ENCODE measurements at places on chromosomes 4 and X.
A peak's percentile ranks its signal among the peaks of the same experiment; 100 is the strongest.

DNA sequence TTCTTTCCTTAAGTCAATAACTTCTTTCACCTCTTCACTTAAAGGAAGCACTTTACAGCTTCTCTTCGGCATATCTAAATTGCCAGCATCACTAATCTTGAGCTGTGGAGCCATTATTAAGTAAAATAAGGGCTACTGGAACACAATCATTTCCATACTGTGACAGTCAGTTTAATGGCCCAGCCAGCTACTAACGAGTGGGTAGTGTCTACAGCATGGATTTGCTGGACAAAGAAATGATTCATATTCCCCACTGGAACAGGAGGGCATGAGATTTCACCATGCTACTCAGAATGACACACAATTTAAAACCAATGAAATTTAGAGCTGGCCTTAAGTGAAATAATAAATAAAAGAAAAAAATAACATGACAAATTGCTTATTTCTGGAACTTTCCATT is 72.1 kb downstream of the DDIT4L start:
- no peak for DNase-seq

- no peak for DNase-seq
These were observed 155.6 kb downstream of the LRBA start for GRCh38 chr4:150859453-150859852.

- no peak for DNase-seq
These were observed 5.8 kb upstream of the USP38 start for GRCh38 chr4:143178923-143179322.

DNA sequence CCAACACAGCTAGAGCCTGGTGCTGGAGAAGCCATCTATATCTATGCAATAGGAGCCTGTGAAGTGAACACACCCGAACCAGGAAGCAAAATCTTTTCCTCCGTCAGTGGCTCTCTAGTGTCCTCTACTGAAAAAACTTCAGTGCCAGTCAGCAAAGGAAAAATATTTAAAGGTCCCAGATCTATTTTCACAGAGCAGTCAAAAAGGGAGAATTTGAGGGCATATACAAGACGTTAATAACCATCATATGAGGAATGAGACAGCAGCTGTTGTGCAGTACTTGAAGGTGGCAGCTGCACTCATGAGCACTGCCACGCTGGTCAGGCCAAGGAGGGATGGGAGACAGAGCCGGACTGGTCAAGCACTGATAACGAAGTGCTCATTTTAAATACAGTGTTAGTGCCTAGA is 14.4 kb downstream of the MCUB start:
- peak; percentile 7 for DNase-seq

GRCh38 chr4:182142176-182143085 is 100.8 kb upstream of the TENM3 start:
- no peak for DNase-seq

- no peak for DNase-seq
These were observed 1017.1 kb upstream of the HS3ST1 start for GRCh38 chr4:12445711-12446235.

DNA sequence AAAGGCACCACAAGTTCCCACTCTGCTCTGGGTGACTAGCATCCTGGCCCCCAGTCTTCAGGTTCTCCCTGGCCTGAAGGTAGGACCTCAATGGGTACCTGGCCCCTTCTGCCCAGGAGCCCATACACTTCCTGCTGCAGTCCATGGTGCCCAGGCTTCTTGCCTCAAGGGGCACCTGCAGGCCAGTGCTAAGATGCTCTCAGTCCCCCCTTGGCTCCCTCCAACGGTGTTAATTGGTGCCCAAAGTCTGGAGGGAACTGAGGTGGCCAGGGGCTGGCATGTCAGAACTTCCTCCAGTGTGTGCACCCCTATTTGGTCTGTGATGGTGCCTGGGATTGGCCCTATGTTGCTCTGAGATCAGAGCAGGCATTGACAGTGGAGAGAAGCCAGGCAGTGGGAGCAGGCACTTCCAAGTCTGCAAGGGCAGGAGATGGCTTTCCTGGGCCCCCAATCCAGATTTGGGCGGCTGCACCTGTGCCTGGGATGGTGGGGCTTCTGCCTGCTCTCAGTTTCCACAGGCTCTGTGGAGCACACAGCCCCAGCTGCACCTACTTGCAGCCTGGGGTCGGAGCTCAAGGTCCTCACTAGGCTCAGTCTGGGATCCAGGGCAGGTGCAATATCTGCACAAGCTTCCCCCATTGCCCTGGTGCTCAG is 301.6 kb downstream of the FAM47B start:
- no peak for DNase-seq

DNA sequence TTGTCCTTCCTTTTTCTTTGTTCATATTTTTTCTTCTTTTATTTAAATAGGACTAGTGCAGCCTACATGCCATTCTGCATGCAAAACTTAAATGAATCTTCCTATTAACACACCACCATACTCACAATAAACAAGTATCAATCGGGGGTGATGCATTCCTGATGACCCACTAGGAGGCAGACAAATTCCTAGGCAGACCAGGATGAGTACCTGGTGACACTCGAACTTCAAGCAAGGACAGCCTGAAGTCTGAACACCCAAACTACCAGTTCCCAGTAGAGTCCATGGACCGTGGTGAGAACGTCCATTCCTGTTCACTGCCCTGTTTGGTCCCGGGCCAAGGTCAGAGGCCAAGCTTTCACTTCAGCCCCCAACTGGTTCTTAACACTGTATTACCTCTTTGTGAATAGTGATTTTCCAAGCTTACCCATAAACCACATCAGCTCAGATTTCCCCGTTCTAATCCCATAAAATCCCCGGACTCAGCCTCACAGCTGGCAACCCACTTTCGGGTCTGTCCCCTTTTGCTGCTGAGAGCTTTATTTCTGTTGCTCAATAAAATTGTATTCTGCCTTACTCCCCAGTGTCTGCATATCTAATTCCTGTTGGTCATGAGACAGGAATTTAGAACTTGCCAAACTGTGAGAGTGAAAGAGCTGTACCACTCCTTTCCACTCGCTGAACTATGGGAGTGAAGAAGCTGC is 1286.6 kb downstream of the FSTL5 start:
- DNase-seq: no peak

GRCh38 chr4:40719008-40719623 is 30.6 kb upstream of the NSUN7 start:
- peak; percentile 33 for DNase-seq

DNA sequence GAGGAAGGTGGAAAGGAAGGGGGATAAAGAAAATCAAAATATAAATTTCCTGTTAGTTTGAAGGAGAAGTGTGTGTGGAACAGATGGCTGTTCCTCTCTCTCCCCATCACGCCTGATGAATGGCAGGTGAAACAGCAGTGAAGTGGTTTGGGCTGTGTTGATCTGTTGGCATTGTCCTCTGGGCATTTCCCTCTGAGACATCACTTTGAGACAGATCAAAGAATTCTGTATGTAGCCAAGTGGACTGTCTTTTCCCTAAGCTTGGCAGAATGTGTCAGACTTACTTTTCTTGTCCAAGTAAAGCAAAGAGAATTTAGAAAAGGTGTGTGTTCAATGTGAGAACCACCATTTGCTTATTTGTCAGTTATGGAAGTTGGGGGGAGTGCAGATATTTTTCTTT is 47.5 kb downstream of the SEPTIN11 start:
- DNase-seq: no peak

DNA sequence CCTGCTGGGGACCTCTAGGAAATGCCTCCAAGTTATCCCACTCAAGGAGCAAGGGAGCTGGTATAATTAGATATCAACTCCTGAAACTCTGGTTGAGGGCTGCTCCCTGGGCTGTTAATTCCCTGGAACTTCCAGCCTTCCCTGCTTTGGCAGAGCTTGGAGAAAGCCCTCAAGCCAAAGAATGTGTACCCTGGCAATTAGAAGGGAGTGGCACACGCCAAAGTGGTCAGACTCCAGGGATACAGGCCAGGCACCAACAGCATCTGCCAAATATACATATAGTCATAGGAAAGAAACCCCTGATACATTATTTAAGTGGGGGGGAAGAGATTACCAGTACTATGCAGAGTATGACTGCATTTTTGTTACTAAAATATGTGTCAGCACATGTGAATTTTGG is 616.8 kb downstream of the BCOR start:
- no peak for DNase-seq

GRCh38 chr4:34534916-34535315 is 1709.4 kb downstream of the ARAP2 start:
- no peak for DNase-seq

GRCh38 chrX:29299684-29300083 is 712.4 kb downstream of the IL1RAPL1 start:
- DNase-seq: no peak

DNA sequence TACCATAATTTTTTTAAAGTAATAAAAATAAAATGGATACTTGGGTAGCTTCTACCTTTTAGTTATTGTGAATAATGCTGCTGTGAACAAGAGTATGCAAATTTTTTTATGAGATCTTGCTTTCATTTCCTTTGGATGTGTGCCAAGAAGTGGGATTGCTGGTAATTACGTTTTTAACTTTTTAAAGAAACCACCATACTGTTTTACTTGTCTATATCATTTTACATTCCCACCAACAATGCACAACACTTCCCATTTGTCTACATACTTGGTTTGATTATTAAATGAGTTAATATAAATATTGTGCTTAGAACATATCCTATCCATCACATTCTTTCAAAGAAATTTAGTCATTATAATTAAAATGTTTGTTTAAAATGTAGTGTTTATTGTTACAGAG is 3.9 kb upstream of the SULT1B1 start:
- no peak for DNase-seq

DNA sequence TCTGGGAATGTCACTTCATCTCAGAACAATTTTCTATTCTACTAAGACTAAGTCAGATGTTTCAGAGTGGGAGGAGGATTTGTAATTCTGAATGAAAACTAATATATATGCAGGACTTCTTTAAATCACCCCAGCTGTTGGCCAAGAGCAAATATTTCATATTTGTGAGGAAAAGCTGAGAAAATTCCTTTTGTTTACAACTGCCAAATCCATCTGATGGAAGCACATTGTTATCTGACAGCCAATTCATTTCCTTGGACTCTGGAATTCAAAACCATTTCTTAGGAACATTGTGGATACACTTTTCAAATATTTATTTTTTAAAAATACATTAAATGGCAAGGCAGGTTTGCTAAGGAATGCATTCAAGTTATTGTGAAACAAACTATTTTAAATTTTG is 8.0 kb downstream of the SLIT2 start:
- no peak for DNase-seq

DNA sequence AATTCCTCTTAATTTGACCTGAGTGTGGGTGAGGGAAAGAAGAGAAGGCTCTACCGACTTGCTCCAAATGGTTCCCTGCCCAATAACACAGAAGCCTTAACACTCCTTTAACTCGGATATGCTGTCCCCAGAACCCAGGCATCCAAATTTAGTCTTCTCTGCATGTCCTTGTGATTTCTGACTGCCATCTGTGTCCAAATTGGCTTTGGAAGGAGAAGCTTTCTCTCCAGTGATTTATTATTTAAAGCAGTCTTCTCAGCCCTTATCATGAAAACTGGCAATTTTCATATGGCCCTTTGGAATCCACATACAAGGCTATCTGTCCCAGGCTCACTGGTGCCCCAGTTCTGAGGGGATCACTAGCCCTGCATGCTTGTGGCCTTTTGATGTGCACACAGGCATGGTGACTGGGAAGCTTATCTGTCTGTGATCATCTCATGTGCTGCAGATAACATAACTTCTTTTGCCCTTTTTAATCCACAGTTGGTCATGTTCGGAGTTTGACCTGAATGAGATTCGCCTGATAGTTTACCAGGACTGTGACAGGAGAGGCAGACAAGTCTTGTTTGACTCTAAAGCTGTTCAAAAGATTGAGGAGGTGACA is 56.7 kb downstream of the FNIP2 start:
- no peak for DNase-seq

- no peak for DNase-seq
These were observed 33.4 kb downstream of the GATB start for GRCh38 chr4:151727365-151727764.

DNA sequence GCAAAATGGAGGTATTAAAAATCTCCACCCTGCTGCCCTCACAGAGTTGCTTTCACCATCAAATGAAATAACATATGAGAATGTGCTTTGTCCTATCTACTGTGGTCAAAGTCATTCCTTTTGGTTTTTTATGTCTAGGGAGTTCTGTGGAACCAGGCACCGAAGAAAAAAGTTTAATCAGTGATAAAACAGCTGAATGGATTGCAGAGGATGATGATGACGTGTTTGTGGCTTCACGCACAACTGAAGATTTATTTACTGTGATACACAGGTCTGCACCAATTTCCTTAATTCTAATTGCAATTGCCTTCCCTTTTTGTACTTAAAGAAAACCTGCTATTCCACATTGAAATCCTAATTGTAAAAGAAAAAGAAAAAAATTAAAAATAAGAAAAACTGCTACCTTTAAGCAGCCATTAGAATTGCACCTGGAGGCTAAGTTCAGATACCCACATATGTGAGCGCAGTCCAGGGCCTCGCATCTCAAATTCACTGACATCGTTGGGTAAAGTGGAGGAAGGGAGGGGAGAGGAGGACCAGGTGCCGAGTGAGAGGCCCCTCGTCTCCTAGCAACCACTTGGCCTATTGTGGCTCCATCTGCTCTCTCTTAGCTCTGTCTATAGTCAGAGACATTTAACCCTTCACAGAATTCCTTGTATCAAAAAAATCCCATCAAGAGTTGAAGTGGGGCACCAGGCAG is 10.5 kb upstream of the RTL5 start:
- peak; percentile 81 for DNase-seq

GRCh38 chr4:36753048-36753447 is 471.6 kb downstream of the DTHD1 start:
- DNase-seq: no peak

- DNase-seq: no peak
These were observed 197.9 kb upstream of the SPRY1 start for GRCh38 chr4:123198706-123199105.

- no peak for DNase-seq
These were observed 13.2 kb downstream of the SNX25 start for GRCh38 chr4:185222598-185222997.

- no peak for DNase-seq
These were observed 55.0 kb upstream of the BMP2K start for GRCh38 chr4:78720994-78721677.

- DNase-seq: no peak
These were observed 202.7 kb upstream of the POU3F4 start for GRCh38 chrX:83305381-83305780.

- no peak for DNase-seq
These were observed 492.6 kb downstream of the SPOCK3 start for GRCh38 chr4:166741742-166742141.

GRCh38 chr4:10354225-10354624 is 103.0 kb downstream of the ZNF518B start:
- no peak for DNase-seq

DNA sequence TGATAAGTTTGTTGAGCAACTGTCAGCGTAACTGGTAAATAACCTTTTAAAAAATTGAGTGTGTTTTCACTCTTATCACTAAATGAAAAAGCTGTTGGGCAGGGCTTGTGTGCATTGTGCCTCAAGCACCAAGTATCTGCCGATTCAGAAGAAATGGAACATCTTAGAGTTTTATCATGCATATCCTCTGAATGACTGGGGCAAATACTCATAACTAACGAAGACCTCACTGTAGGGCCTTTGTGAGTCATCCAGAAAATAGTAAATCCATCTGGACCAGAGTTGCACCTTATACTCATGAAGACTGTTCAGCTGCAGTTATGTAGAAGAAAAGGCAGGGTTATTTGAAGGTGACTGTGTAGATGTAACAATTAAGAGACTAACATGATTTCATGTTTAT is 222.1 kb downstream of the CAMK2D start:
- DNase-seq: no peak

Measured in SHP77 (cell line).